ENCODE measurements at places on chromosomes 5 and 9.

GRCh38 chr5:119829341-119829740 lies 200.0 kb downstream of the FAM170A start:
- DNase-seq: no peak

DNA sequence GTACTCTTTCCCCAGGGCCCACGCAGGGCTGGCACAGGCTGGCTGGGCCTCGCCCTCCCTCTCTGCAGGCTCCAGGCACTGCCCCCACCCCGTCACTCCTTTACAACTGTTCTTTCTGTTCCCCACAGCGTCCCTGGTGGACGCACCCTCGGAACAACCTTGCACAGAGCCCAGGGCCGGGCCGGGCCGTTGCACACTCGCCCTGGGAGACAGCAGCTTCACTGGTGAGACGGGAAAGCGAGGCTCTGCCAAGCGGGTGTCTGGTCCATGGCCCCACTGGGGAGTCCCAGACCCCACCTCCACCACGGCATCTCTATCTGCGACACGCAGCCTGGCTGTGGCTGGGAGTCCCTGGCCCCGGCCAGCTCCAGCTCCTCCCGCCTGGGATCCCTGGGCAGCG lies 18.4 kb upstream of the QSOX2 start:
- no peak for DNase-seq

GRCh38 chr9:37324261-37324683 lies 98.2 kb upstream of the GRHPR start:
- DNase-seq: no peak

DNA sequence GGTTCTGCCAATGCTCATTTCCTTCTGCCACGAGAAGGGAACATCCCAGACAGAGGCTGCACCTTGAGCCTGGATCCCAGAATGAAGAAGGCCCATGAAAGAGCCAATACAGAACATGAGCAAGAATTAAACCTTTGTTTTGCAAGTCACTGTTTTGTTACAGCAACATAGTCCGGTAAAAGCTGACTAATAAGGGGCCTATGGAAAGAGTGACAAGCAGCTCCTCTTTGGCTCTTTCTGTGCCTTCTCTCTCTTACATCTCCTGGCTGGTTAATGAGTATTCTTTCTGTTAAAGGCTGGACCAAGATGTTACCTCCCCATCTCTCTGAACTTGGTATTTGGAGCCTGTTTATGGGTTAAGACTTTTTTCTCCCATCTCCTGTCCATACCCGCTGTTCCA lies 10.8 kb downstream of the GFRA3 start:
- DNase-seq: no peak

GRCh38 chr5:40988746-40989510 lies 79.6 kb downstream of the C7 start:
- DNase-seq: no peak

GRCh38 chr5:176738637-176739250 lies 71.6 kb upstream of the UNC5A start:
- DNase-seq: no peak
